ENCODE measurements at places on chromosomes 7 and 10. TPM values are rescaled to one million over a fixed set of nuclear protein-coding genes. Genes with fewer than 3 reads are reported as not detected.

DNA sequence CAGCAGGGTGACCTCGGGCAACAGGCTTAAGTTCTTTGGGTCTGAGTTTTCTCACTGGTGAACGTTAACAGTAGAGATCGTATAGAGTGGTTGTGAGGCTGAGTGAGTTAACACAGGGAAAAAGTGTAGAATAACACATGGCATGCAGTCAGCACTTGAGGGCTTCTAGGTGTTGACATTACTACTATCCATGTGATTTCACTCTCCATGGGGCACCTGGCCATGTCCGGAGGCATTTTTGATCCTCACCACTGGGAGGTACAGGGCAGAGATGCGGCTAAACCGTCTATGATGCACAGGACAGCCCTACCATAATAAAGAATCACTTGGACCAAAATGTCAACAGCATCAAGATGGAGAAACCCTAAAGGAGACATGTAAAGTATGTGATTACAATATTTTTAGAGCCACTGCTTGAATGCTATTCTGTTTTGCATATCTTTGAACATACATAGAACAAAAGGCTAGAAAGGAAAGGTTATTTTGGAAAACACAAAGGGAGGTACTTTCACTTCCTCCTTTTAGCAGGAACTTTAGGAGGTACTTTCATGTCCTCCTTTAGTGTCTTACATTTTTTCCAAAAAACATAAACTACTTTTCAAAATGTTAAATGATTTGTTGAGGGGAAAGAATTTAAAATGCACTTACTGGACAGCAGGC, 44.3 kb downstream of the NOD1 start:
- no peak overlapping the region for H3K27ac ChIP-seq
- no peaks in the 10 kb centered on the region for H3K27me3 ChIP-seq
- H3K4me3 ChIP-seq = no peak overlapping the region
- DNase-seq = no peak
- peaks cover 57% of the 10 kb centered on the region for H3K36me3 ChIP-seq

Gene STRIP2
- total RNA-seq = 0.25 TPM

DNA sequence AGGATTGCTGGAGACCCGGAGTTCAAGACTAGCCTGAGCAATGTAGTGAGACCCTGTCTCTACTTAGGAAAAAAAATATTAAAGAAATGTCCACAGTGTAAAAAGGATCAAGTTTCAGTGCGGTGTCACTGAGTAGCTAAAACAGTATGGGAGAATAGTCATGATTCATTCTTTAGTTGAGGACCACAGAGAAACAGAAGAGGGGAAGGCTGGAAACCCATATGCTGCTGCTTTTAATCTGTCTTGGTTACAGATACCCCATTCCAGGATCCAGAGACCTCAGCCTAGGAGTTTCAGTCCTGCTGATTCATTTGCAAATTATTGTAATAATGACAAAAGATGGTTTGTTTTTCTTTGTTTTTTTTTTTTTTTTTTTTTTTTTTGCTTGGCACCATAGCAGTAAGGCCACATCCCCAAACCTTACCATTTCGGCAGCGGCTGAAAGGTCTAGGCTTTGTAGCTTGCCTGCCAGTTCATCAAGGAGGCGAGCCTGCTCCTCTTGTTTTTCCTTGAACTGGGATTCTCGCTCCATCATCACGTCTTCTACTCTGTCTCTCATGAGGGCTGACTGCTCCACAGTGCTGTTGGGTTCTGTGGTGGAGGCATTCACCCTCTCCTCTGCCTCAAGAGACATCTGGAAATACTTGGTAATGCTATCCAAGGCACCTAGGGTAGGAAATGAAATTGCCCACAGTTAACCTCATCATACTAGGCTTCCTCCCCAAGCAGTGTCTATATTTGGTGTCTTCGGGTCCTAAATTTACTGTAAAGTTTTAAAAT, 44.2 kb downstream of the DLD start:
- peaks cover 40% of the 10 kb centered on the region for H3K36me3 ChIP-seq
- H3K27ac ChIP-seq = no peak overlapping the region
- peaks cover 30% of the 10 kb centered on the region for H3K4me1 ChIP-seq
- H3K4me3 ChIP-seq = no peak overlapping the region
- no peaks in the 10 kb centered on the region for H3K27me3 ChIP-seq

- no peaks in the 10 kb centered on the region for H3K36me3 ChIP-seq
- no peaks in the 10 kb centered on the region for H3K27me3 ChIP-seq
- DNase-seq = no peak
- no peaks in the 10 kb centered on the region for H3K4me1 ChIP-seq
- no peak overlapping the region for H3K27ac ChIP-seq
- H3K4me3 ChIP-seq = no peak overlapping the region
Observed at GRCh38 chr7:51058764-51059163, 257.8 kb downstream of the COBL start.

DNA sequence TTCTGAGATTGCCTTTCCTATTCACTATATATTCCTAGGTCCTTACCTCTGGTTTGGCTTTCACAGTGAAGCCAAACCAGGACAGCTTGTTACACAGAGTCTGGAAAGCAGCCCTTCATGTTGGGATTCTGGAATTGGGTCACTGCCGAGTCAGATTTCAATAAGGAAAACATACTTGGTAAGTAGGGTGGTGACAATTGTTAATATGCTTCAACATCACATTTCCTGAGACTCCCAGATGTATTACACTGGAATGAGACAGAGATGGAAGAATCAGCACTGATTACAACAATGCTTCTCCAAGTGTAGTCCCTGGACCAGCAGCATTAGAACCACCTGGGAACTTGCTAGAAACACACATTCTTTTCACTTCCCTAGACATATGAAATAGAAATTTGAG, 268.9 kb upstream of the SEMA3C start:
- H3K4me3 ChIP-seq = no peak overlapping the region
- H3K27me3 ChIP-seq = no peaks in the 10 kb centered on the region
- no peaks in the 10 kb centered on the region for H3K36me3 ChIP-seq
- no peaks in the 10 kb centered on the region for H3K4me1 ChIP-seq
- no peak for DNase-seq

Gene CACNA2D1
- total RNA-seq = 9.5 TPM

Gene AGR2
- not detected for total RNA-seq

Gene EMX2
- 3.0 TPM for total RNA-seq

DNA sequence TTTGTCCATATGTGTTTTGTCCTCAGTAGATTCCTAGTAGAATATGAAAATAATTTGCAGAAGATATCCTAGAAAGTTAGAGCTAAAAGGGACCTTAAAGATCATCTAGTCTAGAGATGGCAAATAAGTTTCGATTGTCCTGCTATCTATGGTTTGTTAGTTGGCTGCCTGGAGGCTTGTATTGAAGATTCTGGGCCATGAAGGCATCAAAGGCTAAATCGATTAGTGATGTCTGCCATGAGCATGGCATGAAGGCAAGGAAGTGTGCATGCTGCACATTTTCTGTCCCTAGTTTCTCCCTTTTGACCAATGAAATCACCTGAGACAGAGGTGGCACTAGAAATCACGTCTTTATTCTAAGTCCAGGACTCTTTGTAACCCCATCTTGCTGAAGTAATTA, 553.8 kb upstream of the GALNT17 start:
- H3K27me3 ChIP-seq = no peaks in the 10 kb centered on the region
- H3K36me3 ChIP-seq = no peaks in the 10 kb centered on the region
- H3K4me3 ChIP-seq = no peak overlapping the region

GRCh38 chr10:87927091-87927490, 63.7 kb downstream of the PTEN start:
- DNase-seq = no peak
- peaks cover 4% of the 10 kb centered on the region for H3K36me3 ChIP-seq
- H3K27me3 ChIP-seq = no peaks in the 10 kb centered on the region

GRCh38 chr7:7236041-7236440, 53.7 kb downstream of the C1GALT1 start:
- peaks cover 18% of the 10 kb centered on the region for H3K36me3 ChIP-seq
- peaks cover 8% of the 10 kb centered on the region for H3K4me1 ChIP-seq
- H3K4me3 ChIP-seq = no peak overlapping the region

- H3K4me1 ChIP-seq = no peaks in the 10 kb centered on the region
- no peak for DNase-seq
- H3K36me3 ChIP-seq = peaks cover 34% of the 10 kb centered on the region
- no peak overlapping the region for H3K4me3 ChIP-seq
- no peaks in the 10 kb centered on the region for H3K27me3 ChIP-seq
Observed at GRCh38 chr7:87853237-87853864, 22.8 kb downstream of the SLC25A40 start.

GRCh38 chr10:86059892-86060291, 306.7 kb downstream of the GRID1 start:
- no peak overlapping the region for H3K4me3 ChIP-seq
- H3K36me3 ChIP-seq = no peaks in the 10 kb centered on the region
- H3K27me3 ChIP-seq = no peaks in the 10 kb centered on the region
- H3K27ac ChIP-seq = no peak overlapping the region

Gene PRSS1
- not detected for total RNA-seq

Gene ANXA8
- 144 TPM for total RNA-seq

GRCh38 chr7:100573691-100574361, at the start of gene SAP25:
Gene SAP25, minus strand, starts transcription at chr7:100573900. Its CDS starts 158 bp downstream, at chr7:100573742.
- no peak for DNase-seq
- H3K36me3 ChIP-seq = peaks cover 52% of the 10 kb centered on the region
- peaks cover 16% of the 10 kb centered on the region for H3K4me1 ChIP-seq
- H3K27me3 ChIP-seq = no peaks in the 10 kb centered on the region
- no peak within 1 kb of the TSS for H3K4me3 ChIP-seq
- H3K27ac ChIP-seq = no peak within 1 kb of the TSS

- no peak overlapping the region for H3K27ac ChIP-seq
- DNase-seq = no peak
- no peak overlapping the region for H3K4me3 ChIP-seq
- peaks cover 14% of the 10 kb centered on the region for H3K4me1 ChIP-seq
- peaks cover 13% of the 10 kb centered on the region for H3K27me3 ChIP-seq
- no peaks in the 10 kb centered on the region for H3K36me3 ChIP-seq
Observed at GRCh38 chr10:22931948-22932347, 4.1 kb downstream of the ARMC3 start.

Gene AKR1C4
- total RNA-seq = 1.1 TPM

Gene TBX20
- not detected for total RNA-seq

- H3K4me1 ChIP-seq = peaks cover 24% of the 10 kb centered on the region
- no peak overlapping the region for H3K27ac ChIP-seq
- H3K27me3 ChIP-seq = no peaks in the 10 kb centered on the region
- no peak for DNase-seq
- no peak overlapping the region for H3K4me3 ChIP-seq
Observed at GRCh38 chr10:118832241-118832651, 77.5 kb upstream of the CACUL1 start.

- DNase-seq = no peak
- no peak overlapping the region for H3K4me3 ChIP-seq
Observed at GRCh38 chr10:63105225-63106110, 27.7 kb upstream of the NRBF2 start.

Gene UTF1
- total RNA-seq = not detected

GRCh38 chr7:108037140-108037539, 34.2 kb upstream of the LAMB1 start:
- H3K36me3 ChIP-seq = no peaks in the 10 kb centered on the region
- H3K4me3 ChIP-seq = no peak overlapping the region
- no peaks in the 10 kb centered on the region for H3K27me3 ChIP-seq
- H3K27ac ChIP-seq = no peak overlapping the region
- no peaks in the 10 kb centered on the region for H3K4me1 ChIP-seq

Gene CALML3
- 87.1 TPM for total RNA-seq

GRCh38 chr10:46548498-46549090, 7.9 kb downstream of the GPRIN2 start:
- H3K27ac ChIP-seq = no peak overlapping the region
- peaks cover 23% of the 10 kb centered on the region for H3K4me1 ChIP-seq
- DNase-seq = peak; percentile 79
- no peaks in the 10 kb centered on the region for H3K36me3 ChIP-seq
- H3K27me3 ChIP-seq = no peaks in the 10 kb centered on the region

Gene HOXA3
- total RNA-seq = 19.9 TPM

- no peak overlapping the region for H3K4me3 ChIP-seq
- DNase-seq = no peak
- no peaks in the 10 kb centered on the region for H3K36me3 ChIP-seq
- H3K27ac ChIP-seq = no peak overlapping the region
Observed at GRCh38 chr7:48299580-48300169, 128.4 kb downstream of the ABCA13 start.

- DNase-seq = no peak
- H3K36me3 ChIP-seq = no peaks in the 10 kb centered on the region
- no peaks in the 10 kb centered on the region for H3K4me1 ChIP-seq
- no peaks in the 10 kb centered on the region for H3K27me3 ChIP-seq
- no peak overlapping the region for H3K27ac ChIP-seq
Observed at GRCh38 chr10:68242051-68242450, 10.1 kb upstream of the ATOH7 start.

DNA sequence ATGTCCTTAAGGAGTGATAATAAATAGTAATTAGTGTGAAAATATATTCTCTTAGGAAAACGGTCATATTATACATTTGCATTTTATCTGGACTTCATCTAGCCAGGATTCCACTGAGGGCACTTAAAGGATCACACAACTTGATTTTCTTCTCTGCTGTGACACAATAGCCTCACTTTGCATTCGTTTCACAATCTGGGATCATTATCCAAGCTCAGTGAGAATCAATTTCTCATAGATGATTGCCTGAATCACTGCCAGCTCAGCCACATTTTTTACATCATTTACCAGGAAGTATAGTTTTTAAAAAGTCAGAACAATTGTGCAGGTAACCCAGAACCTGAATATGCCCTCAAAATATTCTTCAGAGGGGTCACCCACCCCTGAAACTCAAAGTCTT, 68.9 kb downstream of the PTPRZ1 start:
- DNase-seq = no peak
- no peak overlapping the region for H3K4me3 ChIP-seq
- H3K4me1 ChIP-seq = peaks cover 27% of the 10 kb centered on the region
- no peak overlapping the region for H3K27ac ChIP-seq
- H3K36me3 ChIP-seq = no peaks in the 10 kb centered on the region
- H3K27me3 ChIP-seq = no peaks in the 10 kb centered on the region

- H3K36me3 ChIP-seq = no peaks in the 10 kb centered on the region
- DNase-seq = peak; percentile 68
- H3K4me3 ChIP-seq = peak overlapping the region; percentile 82
- H3K27ac ChIP-seq = peak overlapping the region; percentile 92
- no peaks in the 10 kb centered on the region for H3K27me3 ChIP-seq
- peaks cover 28% of the 10 kb centered on the region for H3K4me1 ChIP-seq
Observed at GRCh38 chr7:43905209-43905946, 1.0 kb downstream of the URGCP start.

- H3K4me1 ChIP-seq = no peaks in the 10 kb centered on the region
- H3K4me3 ChIP-seq = no peak overlapping the region
- no peak overlapping the region for H3K27ac ChIP-seq
- no peaks in the 10 kb centered on the region for H3K27me3 ChIP-seq
Observed at GRCh38 chr7:81956520-81956919, 186.7 kb upstream of the HGF start.

DNA sequence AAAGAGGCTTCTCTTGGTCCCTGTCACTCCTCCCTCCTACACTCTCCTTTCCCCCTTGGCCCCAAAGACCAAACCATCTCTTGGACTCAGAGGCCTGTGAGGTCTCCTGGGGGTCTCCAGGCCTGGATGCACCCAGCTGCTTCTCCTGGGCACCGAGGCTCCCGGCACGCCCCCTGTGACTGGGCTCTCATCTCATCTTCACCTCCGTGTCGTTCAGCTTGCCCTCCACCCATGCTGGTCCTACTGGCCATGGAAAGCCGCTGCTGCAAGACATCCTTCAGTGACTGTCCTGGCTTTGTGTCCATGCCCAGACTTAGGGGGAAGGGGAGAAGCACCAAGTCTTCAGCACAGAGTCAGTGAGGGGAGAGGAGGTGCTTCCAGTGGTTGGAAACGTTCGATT, 141.4 kb upstream of the RET start:
- H3K27ac ChIP-seq = no peak overlapping the region
- H3K4me3 ChIP-seq = no peak overlapping the region
- peaks cover 13% of the 10 kb centered on the region for H3K4me1 ChIP-seq
- H3K27me3 ChIP-seq = peaks cover 52% of the 10 kb centered on the region
- DNase-seq = no peak
- no peaks in the 10 kb centered on the region for H3K36me3 ChIP-seq

Data from suprapubic skin (tissue), 4 donors.